ENCODE measurements at places on chromosomes 7 and 10.

DNA sequence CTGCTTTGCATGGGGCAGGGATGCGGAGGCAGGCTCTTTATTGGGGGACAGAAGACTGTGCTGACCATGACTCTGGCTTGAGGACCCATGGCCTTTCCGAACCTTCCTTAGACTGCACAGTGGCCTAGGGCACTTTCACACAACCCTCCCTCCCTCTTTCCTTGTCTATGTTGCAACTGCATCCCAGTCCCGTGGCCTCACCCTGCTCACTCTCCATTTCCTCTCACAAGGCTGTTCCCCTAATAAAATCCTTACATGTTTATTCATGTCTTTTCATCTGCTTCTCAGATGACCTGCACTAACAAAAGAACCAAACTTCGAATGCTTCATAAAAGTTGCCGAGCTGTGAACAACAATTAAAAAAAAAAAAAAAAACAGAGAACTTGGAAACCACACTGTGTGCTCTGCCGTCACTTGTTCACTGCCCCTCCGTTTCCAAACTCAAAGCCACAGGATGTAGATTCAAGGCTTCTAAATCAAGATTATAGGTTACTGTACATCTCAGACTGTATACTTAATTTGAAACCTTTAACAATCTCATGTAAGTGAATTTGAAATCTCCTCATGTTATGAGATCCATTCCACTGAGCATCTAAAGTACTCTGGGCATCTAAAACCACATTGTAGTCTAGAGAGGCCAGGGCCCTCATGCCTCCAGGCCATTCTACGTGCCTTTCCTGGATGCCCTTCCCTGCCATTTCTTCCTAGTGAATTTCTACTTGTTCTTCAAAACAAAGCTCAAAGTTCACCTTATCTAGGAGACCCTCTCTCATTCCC lies 265.9 kb downstream of the SNX13 start:
- DNase-seq: no peak

GRCh38 chr7:21198921-21199320 lies 229.0 kb upstream of the SP4 start:
- no peak for DNase-seq

DNA sequence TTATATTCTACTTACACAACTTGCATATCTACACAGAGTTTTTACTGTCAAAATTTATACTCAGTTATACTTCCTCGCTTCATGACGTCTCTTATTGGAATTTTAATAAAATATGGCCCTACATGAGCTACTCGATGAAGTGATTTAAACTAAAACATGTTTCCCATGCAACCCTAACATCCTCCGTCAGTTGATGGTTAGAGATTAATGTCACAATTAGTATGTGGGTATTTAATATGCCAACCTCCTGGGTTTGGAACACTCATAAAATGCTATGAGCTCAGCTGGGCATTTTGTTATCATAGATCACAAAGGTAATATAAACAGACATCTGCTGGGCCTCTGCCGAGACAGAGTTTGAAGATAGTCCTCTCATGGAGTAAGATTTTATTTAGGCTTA lies 66.5 kb downstream of the GNAT3 start:
- no peak for DNase-seq

GRCh38 chr7:46468753-46469356 lies 547.8 kb upstream of the IGFBP3 start:
- DNase-seq: no peak

DNA sequence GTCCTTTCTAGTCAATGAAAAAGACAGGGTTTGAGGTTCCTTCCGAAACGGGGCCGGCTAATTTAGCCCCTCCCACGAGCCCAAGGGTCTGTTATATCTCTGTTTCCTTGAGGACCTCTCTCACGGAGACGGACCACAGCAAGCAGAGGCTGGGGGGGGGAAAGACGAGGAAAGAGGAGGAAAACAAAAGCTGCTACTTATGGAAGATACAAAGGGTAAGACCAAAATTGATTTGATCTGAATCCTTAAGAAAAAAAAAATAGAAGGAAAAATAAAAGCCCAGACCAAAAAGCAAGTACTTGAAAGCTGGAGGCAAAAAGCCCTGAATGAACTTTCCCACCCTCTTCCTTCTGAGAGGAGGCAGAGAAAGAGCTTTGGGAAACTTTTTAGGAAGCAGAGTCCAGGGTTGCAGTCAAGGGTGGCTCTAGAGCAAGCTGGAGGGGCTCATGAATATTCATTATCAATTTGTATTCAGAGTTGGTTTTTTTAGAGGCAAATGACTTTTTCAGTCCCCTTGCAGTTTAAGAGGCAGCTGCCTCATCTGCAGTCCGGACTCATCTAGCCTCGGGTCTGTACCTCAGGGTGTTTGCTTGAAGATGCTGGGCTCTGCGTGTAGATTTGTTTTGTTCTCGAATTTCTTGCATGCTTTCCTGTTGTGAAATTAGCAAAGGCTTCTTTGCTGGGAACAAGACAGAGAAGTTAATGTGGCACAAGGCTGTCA lies at the start of gene ENTPD1:
ENTPD1 (plus strand) TSS at position 123 of the 721 bp plus-strand sequence; CDS start at position 200, 77 bp downstream.
- no peak for DNase-seq

- no peak for DNase-seq
Observed at GRCh38 chr7:80240265-80241025, 105.8 kb downstream of the GNAI1 start.

- DNase-seq: no peak
Observed at GRCh38 chr7:92446869-92447344, 375 bp upstream of the GATAD1 start.

DNA sequence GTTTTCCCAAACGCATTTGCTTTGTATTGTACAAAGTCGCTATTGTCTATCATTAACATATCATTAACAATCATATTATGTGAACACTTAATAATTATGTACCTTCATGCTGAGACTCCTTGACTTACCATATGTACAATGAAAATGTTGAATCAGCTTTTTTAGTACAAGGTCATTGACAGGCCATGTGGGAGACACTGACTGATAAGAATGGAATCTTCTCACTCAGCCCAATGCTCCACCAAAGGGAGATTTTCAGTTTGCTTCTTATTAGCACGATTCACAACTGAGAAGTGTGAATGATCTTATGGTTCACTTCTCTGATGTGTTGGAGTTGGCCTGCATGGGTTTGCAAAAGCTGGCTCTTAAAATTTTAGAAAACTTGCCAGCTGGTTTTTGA lies 253.5 kb upstream of the TEX47 start:
- no peak for DNase-seq

- DNase-seq: no peak
Observed at GRCh38 chr7:25989140-25989705, 162.8 kb upstream of the NFE2L3 start.

GRCh38 chr7:47677664-47678063 lies 95.8 kb upstream of the TNS3 start:
- no peak for DNase-seq

DNA sequence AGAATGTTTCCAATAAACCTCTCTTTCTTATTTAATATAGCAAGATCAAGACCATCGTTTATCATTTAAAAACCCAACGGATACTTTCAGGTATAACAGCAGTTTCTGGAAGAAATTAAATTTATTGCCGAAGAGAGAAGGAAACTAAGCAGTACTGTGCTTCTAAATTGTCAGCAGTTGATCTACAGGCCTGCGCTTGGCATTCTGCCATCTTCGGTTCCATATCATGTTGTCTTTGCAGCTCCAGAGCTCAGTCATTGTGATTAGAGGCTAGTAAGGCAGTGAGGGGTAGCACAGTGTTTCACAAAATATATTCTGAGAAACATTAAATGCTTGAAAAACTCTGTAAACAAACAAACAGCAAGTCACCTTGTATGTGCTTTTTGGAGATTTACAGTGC lies 301.3 kb downstream of the REEP3 start:
- DNase-seq: no peak

DNA sequence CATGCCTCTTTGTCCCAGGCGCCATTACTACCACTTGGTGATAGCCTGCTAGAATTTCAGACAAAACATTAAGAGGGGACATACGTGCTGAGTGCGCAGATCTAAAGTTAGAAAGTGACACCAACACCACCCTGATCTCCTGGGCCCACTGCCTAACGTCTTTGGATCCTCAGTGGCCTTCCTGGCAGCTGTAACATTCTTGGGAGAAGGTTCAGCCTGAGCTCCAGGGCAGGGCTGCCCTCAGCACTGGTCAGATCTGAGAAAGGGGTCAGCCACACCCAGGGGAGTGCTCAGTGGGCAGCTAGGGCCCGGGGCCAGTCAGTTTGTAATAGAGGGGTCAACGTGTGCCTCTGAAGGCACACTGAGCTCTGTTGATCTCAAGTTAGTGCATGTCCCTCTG lies 48.4 kb downstream of the ZCCHC24 start:
- no peak for DNase-seq

GRCh38 chr7:98556288-98556687 lies 60.8 kb upstream of the NPTX2 start:
- no peak for DNase-seq

GRCh38 chr10:79027147-79028055 lies 41.4 kb upstream of the ZMIZ1 start:
- no peak for DNase-seq

Measured in stimulated activated CD4-positive, alpha-beta T cell treated with anti-CD3 and anti-CD28 coated beads, Interleukin-12 subunit alpha, Interleukin-12 subunit beta, amount 100 ng/mL, for 48 hours (primary cell).